ENCODE measurements at places on chromosomes 4 and X.

GRCh38 chrX:9337046-9337445 lies 127.8 kb upstream of the TBL1X start:
- DNase-seq = no peak

DNA sequence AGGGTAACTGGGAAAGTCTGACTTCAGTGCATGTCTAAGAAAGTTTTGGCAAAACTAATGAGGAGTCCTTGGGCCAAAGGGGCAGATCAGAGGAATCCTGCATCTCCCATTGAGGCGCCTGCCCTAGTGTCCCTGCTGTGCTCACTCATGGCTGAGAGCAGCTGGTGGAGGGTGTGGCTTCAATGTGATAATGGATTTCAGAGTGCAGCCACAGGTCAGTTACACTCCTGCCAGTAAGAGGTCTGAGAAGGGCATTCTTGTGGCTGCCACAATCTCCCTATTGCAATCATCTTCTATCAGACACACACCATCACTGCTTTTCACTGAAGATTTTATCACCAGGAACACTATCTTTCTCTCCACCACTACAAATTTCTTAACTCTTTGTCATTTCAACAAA lies 457.1 kb downstream of the MID1IP1 start:
- no peak for DNase-seq

DNA sequence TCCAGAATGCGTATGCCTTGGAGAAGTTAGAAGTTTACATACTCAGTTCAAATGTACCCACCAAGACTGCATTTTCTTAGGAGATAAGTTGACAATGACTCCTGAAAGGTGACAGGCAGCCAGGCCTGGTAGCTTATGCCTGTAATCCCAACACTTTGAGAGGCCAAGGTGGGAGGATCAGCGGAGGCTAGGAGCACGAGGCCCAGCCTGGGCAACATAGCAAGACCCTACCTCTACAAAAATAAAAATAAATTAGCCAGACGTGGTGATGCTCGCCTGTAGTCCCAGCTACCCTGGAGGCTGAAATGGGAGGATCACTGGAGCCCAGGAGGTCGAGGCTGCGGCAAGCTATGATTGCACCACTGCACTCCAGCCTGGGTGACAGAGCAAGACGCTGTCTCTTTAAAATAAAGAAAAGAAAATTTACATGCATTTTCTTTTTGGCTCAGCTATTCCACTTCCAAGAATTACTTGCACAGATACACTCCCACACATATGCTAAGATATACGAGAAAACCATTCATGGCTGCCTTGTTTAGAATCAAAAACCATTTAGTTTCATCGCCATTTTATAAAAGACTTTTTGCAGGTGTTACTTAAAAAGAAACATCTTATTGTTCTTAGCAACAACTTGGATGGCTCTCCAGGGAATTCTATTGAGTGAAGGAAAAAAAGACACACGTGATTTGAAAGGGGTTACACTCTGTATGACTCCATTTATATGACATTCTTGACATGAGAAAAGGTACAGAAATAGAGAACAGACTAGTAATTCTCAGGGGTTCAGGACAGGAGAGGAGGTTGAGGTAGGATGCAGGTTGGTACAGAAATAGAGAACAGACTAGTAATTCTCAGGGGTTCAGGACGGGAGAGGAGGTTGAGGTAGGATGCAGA lies 66.3 kb downstream of the DHRSX start:
- no peak for DNase-seq

DNA sequence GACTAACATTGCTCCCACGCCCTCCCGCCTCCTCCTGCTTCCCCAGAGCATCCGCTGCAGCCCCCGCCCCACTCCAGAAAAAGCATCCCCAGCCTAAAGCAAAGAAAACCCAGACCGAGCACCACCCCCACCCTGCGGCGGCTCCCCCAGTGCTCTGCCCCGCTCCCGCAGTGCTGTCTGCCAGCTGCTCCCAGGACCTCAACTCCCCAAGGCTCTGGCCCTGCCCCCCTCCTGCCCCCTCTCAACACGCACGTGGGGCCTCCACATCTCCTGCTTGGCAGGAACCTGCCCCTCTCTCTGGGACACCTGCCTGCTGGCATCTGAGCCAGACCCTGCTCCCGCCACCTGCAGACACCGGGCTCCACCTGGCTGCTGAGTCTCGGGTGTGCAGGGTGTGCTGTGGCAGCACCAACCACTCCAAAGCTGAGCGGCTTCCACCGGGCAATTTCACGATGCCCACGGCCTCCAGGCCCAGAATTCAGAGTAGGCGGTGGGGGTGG lies 79.4 kb downstream of the FAM53A start:
- no peak for DNase-seq

DNA sequence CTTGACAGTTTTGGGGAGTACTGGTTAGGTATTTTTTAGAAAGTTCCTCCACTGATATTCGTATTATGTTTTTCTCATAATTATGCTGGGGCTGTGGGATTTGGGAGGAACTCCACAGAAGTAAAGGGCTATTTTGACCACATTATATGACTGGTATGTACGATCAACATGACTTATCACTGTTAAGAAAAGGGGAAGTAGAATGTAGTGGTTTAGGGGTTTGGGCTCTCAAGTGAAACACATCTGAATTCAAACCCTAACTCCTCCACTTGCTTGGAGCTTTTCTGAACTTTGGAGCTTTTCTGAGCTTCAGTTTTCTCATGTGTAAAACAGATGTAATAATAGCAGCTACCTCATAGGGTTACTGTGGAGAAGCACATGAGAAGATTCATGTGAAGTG lies 96.4 kb upstream of the C1GALT1C1 start:
- no peak for DNase-seq

DNA sequence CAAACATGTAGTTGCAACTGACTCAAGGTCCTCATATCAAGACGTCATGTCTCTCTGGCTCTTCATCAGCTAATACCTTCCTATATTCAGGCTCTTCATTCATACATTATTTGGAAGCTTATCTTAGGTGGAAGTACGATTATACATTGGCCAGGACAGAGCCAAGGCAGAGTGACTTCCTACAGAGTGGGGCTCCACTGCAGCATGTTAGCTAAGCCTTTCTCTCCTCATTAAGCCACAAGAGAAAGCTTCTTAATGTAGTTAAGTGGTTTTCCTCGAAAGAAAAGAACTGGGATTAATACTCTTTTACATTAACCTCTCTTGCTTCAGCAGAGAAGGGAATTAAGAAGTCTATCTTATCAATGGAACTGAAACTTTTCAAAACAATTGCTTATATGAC lies 15.0 kb downstream of the C4orf33 start:
- no peak for DNase-seq

DNA sequence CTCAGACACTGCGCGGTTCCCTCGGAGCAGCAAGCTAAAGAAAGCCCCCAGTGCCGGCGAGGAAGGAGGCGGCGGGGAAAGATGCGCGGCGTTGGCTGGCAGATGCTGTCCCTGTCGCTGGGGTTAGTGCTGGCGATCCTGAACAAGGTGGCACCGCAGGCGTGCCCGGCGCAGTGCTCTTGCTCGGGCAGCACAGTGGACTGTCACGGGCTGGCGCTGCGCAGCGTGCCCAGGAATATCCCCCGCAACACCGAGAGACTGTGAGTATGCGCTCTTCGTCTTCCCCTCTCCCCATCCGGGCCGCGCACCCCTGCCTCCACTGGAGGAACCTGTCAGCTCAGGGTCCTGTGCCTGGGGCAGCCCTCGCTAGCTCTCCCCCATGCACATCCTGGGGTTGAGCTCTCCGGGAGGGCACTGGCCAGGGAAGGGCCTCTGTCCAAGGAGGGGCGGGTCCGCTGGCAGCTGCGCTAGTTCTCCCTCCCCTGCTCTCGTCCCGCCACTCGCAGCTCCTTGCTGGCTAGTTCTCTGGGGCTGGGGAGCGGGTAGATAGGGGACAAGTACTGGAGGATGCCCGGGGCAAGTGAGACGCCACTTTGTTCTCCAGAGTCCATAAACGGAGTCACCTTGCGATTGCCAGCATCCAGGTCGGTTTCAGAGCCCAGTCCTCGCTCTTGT lies 2.2 kb downstream of the SLIT2 start:
- no peak for DNase-seq

DNA sequence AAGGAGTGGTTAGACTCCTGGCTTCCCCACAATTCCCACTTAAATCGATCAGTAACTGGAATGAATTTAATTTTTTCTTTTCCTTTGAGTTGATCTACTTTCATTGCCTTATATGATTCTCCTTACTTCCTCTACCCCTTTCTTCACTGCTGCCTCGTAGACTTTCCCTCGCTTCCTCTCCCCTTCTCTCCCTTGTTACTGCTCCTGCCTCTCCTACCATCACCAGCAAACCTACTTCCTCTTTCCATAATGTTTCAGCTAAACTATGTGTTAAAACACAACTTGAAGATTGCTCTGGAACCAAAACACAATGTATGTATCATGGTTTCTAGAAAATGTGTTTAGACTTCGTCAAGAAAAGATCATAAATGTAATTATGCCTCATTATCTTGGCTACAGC lies 132.0 kb upstream of the TET2 start:
- DNase-seq = no peak

DNA sequence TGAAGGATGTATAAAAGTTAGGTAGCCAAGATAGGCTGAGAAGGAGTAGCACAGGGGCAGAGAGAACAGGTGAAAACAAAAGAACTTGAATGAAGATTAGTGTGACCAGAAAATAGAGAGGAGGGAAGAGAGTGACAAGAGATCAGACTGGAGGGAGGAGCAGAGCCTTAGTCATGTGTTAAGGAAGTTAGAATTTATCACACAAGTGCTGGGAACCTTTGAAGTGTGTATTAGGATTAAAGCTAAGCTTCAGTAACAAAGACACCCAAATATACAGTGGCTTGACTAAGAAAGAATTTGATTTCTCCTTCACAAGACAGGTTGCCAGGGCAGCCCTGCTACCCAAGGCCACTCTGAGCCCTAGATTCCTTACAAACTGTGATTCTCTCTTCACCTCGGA lies 10.7 kb upstream of the CCDC149 start:
- DNase-seq = no peak

Measured in left renal pelvis (tissue), 4 donors.